ENCODE measurements at places on chromosomes 12 and 14.
A peak's percentile ranks its signal among the peaks of the same experiment; 100 is the strongest.

- no peak for DNase-seq
Observed at GRCh38 chr14:70084226-70084625, 104.5 kb downstream of the SLC8A3 start.

DNA sequence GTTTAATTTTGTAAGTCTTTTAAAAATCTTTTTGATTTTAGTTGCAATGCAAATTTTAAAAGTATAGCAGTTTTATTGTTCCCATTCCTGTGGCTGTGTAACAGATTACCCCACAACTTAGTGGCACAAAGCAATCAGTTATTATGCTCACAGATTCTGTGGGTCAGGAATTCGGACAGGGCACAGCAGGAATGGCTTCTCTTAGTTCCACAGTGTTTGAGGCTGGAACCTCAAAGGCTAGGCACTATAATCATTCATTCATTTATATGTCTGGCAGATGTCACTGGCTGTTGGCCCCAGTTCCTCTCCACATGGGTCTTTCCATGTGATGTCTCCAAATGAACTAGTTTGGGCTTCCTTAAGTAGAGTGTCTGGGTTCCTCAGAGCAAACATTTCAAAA is 193.3 kb downstream of the RAD51B start:
- no peak for DNase-seq

- no peak for DNase-seq
Observed at GRCh38 chr12:108151533-108152169, 22.6 kb downstream of the WSCD2 start.

- DNase-seq, result no peak
Observed at GRCh38 chr12:41923351-41923750, 221.3 kb downstream of the GXYLT1 start.

- no peak for DNase-seq
Observed at GRCh38 chr14:29681316-29681715, 246.3 kb downstream of the PRKD1 start.

- DNase-seq, result no peak
Observed at GRCh38 chr14:69073429-69073828, 79.5 kb downstream of the DCAF5 start.

- peak; percentile 76 for DNase-seq
Observed at GRCh38 chr14:59332727-59333126, 132.5 kb downstream of the GPR135 start.

DNA sequence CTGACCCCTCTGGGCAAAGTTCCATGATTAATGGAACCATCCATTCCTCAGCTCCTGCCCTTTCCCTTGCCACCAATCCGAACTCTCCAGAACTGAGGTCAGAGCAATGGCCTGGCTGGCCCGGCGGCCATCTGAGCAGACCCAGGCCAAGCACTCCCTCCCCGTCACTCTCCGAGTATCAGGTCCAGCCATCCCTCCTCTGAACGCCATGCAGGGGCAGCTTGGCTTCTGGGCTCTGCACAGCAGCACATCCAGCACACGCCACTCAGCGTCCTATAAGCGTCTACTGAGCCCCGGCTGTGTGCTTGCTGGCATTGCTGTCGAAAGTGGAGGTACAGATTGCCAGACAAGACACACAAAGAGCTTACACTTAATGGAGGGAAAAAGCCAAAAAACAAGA is 34.3 kb upstream of the VWF start:
- DNase-seq, result no peak

GRCh38 chr12:52362118-52362726 is 5.1 kb downstream of the KRT85 start:
- no peak for DNase-seq

DNA sequence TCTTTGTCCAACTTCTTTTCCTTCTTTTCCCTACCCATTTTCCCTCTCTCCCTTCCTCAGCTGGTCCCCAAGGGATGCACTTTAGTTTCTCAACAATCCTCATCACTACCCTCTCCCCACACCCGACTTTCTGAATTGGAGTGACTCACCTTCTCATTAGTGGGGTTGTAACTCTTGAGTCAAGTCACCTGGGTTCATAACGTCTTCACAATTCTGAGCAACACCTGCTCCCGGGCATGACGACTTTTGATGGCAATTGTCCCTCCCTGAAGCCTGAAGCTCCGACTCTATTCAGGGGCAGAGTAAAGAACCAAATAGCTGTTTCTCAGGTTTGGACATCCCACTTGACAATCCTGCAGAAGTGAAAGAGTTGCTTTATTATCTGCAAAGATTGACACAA is 82.7 kb upstream of the OTX2 start:
- DNase-seq, result no peak

- no peak for DNase-seq
Observed at GRCh38 chr12:80860928-80861327, 76.8 kb downstream of the LIN7A start.

- no peak for DNase-seq
Observed at GRCh38 chr12:130761537-130762318, 45.6 kb upstream of the RIMBP2 start.

DNA sequence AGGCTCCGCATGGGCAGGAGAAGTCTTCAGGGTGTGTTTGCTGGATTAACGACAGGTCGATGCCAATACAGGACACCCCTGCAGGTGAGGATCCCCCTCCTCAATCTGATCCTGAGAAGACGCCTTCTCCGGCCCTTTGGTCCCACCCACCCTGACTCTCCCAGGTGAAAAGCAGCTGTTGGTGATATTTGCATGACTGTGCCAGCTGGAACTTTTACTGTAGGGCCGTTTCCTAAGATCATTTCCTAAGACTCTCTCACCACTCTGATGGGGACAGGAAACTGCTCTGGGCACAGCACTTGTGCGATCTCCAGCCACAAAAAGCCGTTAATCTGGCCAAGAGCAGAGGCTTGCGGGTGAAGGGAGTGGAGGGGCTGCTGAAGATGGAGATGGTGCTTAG is 16.8 kb upstream of the EIF5 start:
- no peak for DNase-seq

DNA sequence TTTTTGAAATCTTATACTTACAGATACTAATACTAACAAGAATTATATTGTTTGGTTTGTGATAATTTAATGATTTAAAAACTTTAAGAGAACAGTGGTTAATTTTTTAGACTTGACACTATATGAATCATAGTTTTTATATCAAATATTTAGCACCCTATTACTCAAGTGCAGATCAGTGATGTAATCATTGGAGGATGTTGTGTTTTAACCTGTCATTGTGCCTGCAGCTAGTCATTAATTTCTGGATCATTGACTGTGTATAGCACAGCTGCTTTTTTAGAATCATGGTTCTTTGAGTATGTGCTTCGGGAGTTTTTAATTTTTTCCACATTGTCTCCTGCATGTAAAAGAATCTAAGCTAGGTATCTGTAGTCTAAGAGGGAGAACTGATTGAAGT is 17.3 kb downstream of the ARID4A start:
- DNase-seq, result no peak

GRCh38 chr12:59649203-59649602 is 53.4 kb downstream of the SLC16A7 start:
- DNase-seq, result no peak

GRCh38 chr12:74391283-74391682 is 146.4 kb upstream of the ATXN7L3B start:
- no peak for DNase-seq

DNA sequence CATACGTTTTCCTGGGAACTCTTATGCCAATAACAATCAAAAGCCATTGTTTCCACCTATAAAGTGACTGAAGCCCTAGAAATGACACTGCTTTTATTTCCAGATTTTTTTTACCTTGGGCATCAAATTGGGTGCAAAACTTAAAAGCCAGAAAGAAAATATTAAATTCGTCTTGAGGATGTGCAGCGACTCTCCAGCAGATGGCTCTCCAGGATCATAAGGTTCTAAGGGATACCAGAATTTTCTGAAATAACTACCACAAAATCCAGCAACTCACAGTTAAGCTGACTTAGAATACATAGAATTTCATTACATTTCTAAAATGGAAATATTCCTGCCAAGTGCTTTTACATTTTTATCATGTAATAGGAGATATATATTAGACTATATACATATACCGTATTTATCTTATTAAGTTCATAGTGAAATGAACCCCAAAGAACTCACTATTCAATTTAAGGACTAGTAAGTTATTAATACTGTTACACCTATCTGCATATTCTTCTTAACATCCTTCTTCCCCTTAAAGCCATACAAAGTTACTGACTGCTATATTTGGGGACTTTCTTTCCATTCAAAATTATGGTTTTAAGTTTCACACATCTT is 44.0 kb downstream of the ARMH4 start:
- no peak for DNase-seq

DNA sequence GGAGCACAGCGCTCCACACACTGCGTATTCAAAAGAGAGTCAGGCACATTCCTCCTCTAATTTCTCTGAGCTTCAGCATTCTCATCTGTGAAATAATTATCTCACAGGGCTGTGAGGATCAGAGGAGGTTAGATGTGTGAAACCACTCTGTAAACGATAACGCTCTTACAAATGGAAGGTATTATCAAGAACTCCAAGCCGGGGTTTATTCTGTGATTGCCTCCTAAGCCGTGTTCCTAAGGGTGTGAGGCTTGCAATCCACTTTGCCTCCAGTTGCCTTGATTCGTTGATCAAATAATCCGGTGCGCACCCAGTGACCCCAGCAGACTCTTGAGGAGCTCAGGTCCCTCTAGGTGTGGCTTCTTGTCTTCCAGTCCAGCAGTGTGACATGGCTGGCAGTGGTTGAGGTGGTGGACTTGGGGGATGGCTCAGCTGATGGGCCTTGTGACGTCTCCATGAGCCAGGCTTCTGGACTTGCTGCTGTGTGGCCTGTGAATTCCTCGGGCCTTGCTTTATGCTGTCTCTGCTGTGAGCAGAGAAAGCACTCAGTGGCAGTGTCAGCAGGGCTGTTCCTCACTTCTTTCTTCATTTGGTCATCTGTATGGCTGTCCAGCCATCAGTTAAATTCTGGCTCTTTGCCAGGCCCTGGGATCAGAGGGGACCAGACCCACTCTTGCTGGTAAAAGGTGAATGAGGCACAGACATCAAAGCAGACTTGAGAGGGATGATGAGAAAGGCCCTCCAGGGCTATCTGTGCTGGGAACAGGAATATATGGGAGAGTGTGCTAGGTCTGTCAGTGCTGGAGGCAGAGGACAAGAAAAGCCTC is 71.0 kb downstream of the SLC25A47 start:
- DNase-seq, result no peak

DNA sequence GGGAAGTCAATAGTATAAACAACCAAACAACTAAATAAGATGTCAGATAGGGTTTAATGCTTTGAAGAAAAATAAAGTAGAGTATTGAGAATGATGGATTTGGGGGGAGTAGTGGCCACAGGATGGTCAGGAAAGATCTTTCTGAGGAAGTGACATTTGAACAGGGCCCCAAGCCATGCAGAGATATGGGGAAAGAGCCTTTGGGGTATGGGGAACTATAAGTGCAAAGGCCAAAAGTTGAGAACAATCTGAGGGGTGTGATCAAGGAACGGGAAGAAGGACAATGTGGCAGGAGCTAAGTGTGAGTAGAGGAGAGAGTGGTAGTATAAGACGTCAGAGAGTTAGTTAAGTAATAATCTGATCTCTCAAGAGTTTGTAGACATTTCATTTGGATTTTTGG is 1.3 kb downstream of the MRPS35 start:
- DNase-seq, result no peak

- DNase-seq, result no peak
Observed at GRCh38 chr12:94799136-94799535, 148.8 kb upstream of the TMCC3 start.

DNA sequence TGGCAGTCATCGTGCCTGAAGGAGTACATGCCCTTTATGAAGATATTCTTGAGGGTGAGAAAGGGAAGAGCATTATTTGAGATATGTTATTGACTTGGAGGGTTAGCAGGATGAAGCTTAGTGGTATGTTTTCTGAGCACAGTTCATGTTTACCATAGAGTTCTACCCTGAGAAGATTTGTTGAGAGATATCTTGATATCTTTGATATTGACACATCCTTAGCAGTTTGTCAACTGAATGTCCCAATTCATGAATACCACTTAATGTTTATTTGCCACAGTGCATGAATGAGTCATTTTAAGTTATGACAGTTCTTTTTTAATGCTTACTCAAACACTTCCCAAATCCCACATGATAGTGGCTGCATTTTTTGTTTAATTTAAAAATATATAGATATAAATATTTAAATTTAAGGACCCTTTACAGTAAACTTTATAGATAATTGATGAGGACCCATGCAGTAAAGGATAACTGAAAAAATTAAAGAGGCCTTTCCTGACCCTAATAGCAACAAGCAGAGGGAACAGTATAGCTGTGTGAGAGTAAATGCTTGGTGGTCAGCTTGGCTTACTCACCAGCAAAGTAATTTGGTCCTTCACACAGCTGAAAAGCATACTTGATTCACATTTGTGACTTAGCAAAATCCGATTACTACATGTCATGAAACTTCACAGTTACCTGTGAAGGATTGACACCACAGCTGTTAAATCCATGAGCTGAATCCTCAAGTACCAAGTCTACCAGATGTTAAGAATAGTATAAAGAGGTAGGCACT is 25.8 kb downstream of the SLC39A9 start:
- no peak for DNase-seq

DNA sequence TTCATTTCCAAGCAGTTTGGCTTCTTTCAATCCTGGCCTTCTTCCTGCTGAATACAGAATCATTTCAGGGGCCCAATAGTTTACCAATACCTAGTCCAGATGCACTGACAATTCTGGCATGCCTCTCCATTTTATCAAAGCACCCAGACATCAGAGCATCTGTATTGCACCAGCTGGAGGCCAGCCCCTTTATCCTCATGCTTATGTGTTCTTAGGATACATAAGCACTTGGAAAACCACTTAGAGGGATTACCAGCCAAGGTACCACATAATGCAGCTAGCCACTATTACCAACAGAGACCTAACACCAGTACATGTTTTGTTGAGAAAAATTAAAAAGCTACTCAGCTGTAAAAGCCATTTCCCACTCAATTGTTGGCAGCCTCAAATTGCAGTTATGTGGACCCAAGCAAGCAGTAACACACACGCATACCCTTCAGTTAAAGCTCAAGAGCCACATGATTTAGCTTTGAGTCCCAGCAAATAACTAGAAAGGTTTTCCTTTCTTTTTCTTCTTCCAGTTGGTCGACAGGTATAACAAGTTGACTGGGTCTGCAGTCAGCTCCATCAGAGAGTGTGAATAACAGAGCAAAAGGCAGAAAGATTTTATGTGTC is 263.8 kb downstream of the DIO2 start:
- DNase-seq, result no peak

- no peak for DNase-seq
Observed at GRCh38 chr12:111826992-111827391, 15.0 kb upstream of the MAPKAPK5 start.

GRCh38 chr12:79676579-79676978 is 14.2 kb downstream of the PAWR start:
- DNase-seq, result no peak

DNA sequence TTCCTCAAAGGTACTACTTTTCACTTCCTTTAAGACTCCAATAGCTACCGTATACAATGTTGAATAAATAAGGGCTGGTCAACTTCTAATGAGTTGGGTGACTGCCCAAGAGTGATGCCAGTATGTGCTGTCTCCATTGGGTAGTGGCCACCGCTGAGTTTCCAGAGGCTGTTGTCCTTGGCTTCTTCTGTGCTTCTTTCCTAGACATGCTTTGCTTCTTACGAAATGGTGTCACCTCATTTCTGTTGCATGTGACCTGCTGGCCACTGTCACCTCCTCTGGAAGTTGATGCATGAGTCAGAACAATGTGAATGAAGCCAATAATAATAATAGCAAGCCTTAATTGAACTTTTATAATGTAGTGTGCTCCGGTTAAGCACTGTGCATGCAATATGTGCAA is 7.5 kb upstream of the NID2 start:
- no peak for DNase-seq
